ENCODE measurements at places on chromosomes 2 and 18.

- DNase-seq: no peak
Observed at GRCh38 chr2:240996161-240996833, 2.1 kb upstream of the SNED1 start.

DNA sequence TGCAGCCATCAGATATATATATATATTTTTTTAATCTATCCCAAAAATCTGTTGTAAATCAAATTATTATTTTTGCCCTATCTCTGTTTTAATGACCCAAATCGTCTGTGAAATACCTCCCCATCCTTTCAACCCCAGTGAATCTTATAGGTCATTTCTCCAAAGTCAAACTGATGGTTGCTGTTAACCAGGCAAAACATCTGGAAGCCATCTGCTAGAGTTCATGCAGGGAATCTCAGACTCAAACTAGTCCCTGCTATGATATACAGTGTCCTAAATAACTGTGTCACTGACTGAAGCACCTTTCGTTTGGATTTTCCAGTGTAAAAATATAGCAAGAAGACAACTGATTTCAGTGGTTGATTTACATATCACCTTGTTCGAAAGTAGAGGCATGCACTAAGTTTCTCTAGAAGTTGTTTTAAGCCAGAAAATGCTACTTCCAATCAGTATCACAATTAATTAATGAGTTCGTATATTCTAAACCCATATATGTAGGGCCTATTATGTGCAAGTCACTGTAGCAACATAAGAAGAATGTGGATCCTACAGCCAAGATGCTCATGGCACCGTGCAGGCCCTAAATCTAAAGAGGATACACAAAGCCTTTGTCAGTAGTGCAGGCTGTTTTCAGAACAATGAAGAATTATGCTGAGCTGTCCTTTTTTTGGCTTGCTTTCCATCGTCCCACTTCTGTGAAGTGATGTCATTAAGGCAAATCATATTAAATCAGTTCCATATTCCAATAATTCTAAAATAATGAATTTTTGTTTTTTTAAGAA is 566.0 kb downstream of the STK39 start:
- no peak for DNase-seq

- no peak for DNase-seq
Observed at GRCh38 chr2:238134393-238134785, 4.1 kb upstream of the KLHL30 start.

GRCh38 chr2:70312560-70312959 is 10.7 kb upstream of the FAM136A start:
- DNase-seq: no peak

- DNase-seq: no peak
Observed at GRCh38 chr2:3704692-3705091, 1.3 kb downstream of the DCDC2C start.

GRCh38 chr18:10170375-10170774 is 256.6 kb downstream of the VAPA start:
- DNase-seq: no peak

GRCh38 chr2:27806311-27807059 is 35.0 kb downstream of the MRPL33 start:
- no peak for DNase-seq

DNA sequence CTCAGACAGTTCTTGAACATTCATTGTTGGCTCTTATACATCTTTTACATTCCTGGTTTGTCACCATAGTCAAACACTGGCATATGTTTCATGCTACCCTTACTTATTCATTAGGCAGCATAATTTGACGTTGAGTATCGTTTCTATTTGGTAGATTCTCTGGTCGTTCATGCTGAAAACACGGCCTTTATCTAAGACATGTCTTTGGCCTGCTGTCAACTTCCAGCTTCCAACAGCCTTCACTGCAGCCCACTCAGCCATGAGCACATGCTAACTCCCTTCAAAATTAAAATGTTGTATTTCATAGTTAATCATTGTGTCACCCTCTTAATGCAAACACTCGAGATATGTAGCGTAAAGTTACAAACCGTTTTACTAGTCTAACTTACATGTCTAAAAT is 493.0 kb upstream of the NRP2 start:
- DNase-seq: no peak

DNA sequence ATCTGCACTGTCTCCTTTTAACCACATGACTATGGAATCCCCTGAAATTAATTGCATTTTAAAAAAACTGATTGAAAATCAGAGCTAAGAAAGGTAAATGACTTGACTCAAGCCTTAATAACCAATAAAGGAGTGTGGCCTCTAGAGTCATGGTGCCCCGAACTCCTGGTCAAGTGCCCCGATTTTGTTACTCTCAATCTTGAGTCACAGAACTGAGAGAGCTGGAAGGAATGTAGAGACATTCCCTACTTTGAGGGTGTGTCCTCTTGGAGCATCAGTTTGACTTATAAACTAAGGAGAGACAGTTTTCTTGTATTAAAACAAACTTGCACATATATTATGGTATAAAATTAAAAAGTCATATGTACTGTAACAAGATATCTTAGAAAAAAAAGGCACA is 2.4 kb downstream of the WDR43 start:
- DNase-seq: no peak

GRCh38 chr2:132871831-132872230 is 201.8 kb upstream of the LYPD1 start:
- DNase-seq: no peak

GRCh38 chr2:23069923-23070322 is 315.1 kb upstream of the KLHL29 start:
- DNase-seq: no peak

- no peak for DNase-seq
Observed at GRCh38 chr18:30487962-30488361, 554.6 kb downstream of the DSC3 start.

- DNase-seq: no peak
Observed at GRCh38 chr18:79388043-79388442, 7.7 kb upstream of the NFATC1 start.

DNA sequence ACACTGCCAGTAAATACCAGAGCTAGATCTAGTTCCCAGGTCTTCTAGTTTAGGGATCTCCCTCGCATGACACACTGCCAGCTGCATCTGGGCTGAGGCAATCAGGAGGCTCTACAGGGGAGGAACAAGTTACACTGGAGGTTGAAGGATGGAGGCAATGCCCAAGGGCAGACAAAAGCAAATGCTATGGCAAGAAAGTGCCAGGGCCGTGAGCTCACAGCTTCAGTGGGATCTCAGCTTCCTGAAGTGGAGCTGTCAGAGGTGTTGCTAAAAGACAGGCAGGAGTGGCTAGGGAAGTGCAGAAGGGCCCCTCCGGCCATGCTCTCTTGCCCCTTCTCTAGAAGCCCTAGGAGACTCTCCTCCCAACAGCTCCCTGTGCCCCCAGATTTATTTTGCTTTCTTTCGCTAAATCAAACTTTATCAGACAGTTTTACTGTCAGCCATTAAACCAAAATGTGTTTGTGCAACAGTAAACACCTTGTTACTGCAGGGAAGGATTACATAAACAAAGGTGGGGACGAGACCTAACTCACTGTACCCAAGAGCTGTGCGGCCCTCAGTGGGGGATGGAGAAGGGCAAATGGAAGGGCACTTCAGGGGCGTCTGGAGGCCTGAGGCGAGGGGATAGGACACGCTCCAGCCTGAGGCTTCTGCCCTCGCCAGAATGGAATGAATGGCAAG is 39.4 kb upstream of the PKDCC start:
- no peak for DNase-seq

DNA sequence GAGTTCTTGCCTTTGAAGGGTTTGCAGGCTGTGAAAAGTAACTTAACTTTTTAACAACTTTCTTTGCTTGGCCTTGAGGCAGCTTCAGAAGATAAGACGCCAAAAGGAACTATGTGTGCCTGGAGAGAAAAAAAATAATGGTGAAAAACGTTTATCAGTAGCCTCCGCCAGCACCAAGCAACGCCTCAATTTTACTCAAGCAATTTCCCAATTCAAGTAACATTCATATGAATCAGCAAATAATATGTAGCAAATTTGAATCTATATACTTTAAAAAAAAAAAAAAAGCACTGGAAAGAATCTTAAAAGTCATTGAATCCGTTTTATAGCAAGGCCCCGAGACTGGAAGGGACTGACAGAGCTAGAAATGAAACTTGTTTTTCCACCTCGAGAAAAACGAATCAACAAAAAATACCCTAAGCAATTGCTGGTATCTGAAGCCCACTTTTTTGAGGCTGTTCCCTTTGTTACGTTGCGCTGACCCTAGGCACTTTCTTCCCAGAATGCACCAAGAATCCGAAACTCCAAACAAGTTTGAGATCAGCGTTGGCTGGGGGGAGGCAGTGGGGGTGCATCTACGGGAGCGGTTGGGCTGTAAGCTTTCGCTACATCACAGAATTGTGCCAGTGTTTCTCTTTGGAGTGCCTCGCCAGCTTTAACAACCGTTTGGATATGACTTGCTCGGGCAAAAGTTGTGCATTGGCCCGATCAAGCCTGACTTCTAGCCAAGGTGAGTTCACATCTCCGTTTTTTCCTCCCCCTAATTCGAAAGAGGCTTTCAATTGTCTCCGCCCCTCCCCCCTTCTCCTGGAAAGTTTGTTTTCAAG is 2.7 kb upstream of the TGIF1 start:
- no peak for DNase-seq

GRCh38 chr18:52657043-52657805 is 317.2 kb downstream of the DCC start:
- no peak for DNase-seq

GRCh38 chr2:53217250-53217649 is 550.4 kb upstream of the CHAC2 start:
- no peak for DNase-seq

GRCh38 chr2:64787698-64788097 is 134.0 kb upstream of the SERTAD2 start:
- no peak for DNase-seq

- DNase-seq: no peak
Observed at GRCh38 chr18:37335409-37335736, 230.2 kb downstream of the CELF4 start.

DNA sequence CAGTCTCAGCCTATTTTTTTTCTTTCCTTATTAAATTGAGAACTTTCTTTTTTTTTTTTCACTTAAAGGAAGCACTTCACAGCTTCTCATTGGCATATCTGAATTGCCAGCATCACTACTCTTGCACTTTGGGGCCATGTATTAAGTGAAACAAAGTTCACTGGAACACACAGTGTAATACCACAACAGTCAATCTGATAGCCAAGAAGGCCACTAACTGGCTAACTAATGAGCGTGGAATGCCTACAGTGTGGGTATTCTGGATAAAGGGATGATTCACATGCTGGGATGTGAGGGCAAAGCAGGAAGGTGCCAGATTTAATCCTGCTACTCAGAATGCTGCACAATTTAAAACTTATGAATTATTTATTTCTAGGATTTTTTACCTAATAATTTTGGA is 11.7 kb upstream of the C18orf63 start:
- DNase-seq: no peak

DNA sequence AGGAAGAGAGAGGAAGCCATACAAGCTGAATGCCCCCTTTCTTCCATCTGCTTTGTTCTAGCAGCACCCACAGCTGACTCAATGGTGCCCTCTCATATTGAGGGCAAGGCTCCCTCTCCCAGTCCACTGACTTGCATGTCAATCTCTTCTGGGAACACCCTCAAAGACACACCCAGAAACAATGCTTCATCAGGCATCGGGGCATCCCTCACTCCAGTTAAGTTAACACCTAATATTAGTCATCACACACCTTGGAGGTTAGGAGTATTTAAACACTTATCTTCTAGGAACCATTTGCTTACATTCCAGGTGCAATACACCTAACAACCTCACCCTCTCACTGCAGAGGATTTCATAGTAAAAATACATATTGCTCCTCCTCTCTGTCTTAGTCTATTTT is 993.5 kb upstream of the DDX18 start:
- no peak for DNase-seq

DNA sequence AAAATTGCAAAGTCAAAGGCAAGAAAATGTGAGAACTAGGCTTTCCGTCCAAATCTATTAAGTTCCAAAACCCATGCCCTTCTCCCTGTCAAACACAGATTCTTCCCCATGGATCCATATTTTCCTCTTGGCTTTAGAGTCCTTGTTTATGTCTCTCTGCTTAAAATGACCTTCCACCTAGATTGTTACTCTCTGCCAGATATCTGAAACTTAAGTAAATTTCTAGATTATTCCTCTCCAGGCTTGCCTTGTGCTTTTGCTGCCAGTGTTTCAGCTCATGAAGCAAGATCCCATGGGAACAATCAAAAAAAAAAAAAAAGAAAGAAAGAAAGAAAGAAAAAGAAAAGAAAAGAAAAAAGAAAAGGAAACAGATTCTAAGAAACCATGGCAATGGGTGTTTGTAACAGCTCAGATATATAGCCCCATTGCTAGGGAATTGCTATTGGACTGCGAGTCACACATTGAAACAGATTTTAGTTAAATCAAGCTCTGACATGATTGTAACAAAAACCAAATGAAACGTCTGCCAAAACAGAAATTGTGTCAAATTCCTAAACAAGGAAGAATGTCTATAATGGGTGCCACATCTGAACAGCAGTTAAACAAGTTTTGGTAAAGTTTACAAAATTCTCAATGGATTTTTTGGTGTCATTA is 660.7 kb upstream of the CNTNAP5 start:
- no peak for DNase-seq

DNA sequence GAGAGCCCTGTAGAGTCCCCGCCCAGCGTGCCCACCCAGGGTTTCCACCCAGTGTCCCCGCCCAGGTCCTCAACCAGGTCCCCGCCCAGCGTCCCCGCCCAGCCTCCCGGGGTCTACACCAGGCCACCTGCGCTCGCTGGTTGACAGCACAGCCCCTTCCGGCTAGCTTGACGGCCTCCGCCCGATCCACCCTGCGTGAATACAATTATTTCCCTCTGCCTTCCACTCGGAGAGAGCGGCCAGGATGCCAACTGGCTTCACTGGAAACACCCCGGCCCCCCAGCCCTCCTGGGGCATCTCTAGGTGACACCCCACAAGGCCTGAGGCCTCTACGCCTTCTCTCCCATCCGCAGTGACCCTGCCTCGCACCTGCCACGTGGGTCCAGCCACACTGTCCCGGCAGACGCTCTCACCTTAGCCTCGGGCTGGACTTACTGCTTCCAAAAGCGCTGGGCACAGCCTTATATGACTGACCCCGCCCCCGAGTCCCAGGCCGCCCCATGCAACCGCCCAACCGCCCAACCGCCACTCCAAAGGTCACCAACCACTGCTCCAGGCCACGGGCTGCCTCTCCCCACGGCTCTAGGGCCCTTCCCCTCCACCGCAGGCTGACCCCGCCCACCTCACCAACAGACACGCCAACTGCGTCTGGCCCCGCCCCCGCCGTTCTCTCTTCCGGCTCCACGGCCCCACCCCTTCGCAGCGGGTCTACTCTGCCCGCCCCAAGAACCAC is 188.1 kb downstream of the LAMA1 start:
- no peak for DNase-seq

- DNase-seq: no peak
Observed at GRCh38 chr2:127193164-127193966, 26.7 kb downstream of the CYP27C1 start.

GRCh38 chr2:32663864-32664263 is 36.0 kb downstream of the TTC27 start:
- no peak for DNase-seq

DNA sequence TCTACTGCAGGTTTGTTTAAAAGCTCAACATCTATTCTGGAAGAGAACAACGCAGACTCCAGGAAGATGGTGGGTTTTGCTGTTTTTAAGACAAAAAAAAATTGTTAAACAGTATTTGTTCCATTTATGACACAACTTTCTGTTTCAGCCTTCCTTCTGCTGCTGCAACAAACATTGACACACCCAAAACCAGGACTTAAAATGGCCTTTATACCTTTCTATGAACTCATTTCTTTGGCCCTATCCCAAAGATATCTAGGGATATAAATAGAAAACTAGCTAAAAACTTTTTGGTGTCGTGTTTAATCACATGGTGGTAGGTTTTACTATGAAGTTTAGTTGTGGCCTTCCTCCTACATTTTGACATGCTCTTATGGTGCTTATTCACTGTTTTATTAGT is 964 bp upstream of the GALNT3 start:
- DNase-seq: no peak

All from stimulated activated CD8-positive, alpha-beta memory T cell treated with anti-CD3 and anti-CD28 coated beads, Interleukin-15, amount 100 ng/mL, for 24 hours (primary cell).